ENCODE measurements at places on chromosomes 7 and 10.

DNA sequence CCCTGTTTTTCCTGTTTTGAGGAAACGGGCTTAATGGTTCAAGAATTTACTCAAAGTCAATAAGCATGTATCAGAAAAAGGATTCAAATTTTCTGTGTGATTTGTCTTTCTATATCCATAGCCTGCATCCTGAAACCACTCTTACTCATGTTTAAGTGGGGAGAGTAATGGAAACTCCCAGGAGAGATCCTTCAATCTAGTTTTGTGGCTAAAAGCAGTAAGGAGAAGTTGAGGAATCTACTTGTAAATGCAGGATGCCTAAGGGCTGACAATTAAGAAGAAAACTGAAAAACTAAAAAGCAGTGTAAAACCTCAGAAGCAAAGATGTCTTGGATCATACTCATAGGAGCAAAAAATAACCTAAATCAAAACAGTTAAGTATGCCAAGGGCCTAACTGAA lies 68.1 kb upstream of the GRID1 start:
- DNase-seq, result no peak

DNA sequence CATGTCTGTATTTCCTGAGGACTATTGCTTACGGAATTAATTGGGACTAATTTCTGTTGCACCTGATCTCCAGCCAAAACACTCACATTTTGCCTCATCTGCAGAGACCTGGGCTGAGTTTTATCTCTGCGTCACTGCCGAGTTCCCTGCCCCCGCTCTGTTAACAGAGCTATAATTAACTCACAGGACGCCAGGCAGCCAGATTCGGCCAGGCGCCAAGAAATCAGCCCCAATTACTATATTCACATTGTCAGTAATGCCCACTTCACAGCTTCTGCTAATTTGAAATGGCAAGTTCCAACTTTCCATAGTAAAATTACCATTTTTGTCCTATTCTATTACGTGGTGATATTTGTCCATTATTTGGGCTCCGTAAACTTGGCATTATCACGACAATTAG lies 130.5 kb downstream of the CUX1 start:
- DNase-seq, result no peak

- DNase-seq, result no peak
These were observed 12.0 kb downstream of the SCD start for GRCh38 chr10:100359030-100359432.

DNA sequence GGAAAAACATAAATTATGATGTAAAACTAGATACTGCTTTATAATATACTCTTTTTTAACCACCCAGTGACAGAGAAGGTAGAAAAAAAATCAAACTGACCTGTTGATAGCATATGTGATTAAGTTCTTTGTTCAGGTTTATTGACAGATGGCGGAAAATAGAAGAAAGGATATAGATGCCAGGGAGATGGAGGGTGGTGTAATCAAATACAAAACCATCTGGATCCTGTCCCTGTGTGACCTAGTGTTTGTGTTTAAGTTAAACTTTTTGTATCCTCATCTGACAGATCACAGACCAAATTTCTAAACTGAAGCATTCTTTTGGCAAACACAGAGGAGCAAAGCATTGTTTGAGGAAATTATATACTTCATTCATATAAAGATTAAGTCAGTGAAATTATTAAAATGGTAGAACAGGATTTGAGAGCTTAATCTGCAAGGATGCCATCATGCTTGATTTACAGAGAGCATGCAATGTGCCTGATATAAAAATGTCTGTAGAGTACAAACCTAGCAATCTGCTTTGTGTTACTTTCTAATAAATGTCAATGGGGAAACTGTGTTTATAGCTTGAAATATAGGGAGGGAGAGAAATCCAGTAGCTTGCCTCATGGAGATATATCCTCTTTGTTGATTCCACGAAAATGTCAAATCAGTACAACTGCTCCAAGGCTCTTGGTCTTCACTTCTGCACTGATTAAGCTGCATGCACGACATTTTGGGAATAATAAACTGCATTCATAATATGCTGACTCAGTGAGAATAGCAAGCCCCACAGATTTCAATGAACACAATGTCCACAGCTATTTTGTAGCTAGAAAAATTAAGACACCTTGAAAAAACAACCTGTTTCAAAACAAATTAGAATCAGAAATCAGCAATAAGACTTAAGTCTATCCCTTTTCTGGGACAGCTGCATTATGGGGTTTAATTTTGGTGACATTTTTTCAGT lies 39.0 kb downstream of the SEM1 start:
- no peak for DNase-seq

DNA sequence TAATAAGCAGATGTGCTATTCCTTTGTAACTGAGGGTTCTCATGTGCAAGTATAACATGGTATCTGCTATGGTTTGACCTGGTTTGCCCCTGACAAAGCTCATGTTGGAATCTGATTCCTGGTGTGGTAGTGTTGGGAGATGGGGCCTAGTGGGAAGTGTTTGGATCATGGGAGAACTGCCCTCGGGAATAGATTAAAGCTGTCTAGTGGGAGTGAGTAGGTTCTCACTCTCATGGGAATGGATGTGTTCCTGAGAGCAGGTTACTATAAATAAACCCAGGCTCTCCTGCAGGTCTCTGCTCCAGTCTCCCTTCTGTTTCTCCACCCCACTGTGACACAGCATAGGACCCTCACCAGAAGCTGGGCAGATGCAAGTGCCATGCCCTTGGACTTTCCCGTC lies 97.7 kb downstream of the ATE1 start:
- no peak for DNase-seq

GRCh38 chr10:128657548-128657947 lies 531.3 kb upstream of the MKI67 start:
- DNase-seq, result no peak

DNA sequence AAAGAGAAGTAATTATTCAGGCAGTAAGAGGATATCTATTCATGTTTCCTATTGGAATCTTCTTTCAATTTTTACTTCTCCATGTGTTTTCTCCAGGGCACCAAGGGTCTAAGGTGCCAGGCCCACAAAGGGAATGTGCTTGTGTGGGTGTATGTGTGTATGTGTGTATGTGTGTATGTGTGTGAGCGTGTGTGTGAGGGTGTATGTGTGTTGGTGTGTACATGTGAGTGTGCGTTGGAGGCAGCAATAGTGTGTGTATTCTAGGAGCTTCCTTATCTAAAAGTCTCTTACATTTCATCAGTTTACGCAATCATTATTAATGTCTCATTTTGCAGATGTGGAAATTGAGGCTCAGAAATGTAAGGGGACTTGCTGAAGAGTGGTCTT lies 28.3 kb downstream of the RAMP3 start:
- no peak for DNase-seq

- DNase-seq, result no peak
These were observed 179.6 kb upstream of the TCERG1L start for GRCh38 chr10:131490991-131491594.

GRCh38 chr7:116952635-116953371 lies 498 bp upstream of the ST7 start:
- DNase-seq, result no peak

All from caudate nucleus (tissue), 63 donors.